Epithelial cell of prostate (primary cell): ENCODE measurements at places on chromosomes 12 and 14.

DNA sequence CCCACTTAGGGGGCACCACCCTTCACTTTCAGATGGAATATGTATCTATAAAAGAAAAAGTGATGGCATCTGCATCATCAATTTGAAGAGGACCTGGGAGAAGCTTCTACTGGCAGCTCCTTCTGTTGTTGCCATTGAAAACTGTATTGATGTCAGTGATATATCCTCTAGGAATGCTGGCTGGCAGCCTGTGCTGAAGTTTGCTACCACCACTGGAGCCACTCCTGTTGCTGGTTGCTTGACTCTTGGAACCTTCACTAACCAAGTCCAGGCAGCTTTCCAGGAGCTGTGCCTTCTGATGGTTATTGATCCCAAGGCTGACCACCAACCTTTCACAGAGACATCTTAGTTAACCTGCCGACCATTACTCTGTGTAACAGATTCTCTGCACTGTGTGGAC, 44.7 kb downstream of the RIMKLB start:
- DNase-seq = peak; percentile 16

GRCh38 chr12:48419116-48419935, 53.0 kb upstream of the ANP32D start:
- DNase-seq = no peak

DNA sequence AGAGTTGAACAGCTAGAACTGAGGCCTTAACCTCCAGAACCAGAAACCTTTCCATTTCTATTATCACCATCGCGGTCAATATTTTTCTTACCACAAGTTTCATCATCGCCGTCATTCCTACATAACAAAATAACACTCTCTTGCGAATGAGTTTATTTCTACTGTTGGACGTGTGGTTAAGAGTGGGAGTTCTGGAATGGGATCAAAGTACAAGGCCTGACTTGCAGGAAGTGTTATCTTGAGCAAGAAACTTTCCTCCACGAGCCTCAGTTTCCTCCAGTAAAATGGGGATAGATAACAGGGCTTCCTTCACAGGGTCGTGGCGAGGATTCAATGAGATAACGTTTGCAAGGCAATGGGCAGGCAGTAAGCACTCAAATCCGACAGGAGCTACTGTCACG, 652 bp downstream of the SART3 start:
- DNase-seq = no peak

DNA sequence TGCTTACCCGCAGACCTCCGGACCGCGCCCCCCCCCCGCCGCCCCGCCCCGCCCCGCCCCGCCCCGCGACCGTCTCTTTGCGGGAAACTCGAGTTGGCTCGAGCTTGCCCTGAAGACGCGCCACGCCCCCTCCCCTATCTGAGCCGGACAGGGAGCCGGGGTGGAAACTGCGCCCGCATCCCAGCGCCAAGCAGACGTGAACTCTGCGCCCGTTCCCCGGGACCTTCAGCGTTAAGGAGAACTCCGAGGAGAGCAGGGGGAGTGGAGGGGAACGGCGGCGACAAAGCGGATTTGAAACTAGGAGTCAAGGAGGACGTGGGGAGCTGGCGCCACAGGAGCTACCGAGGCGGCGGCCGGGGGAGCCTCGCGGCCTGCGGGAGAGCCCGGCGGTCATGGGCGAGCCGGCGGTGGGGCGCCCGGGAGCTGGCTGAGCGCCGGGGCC, at the start of gene KCNK13:
KCNK13 (plus strand) TSS at position 310 of the 442 bp plus-strand sequence. CDS start 212 bp downstream, outside the sequence.
- no peak for DNase-seq

DNA sequence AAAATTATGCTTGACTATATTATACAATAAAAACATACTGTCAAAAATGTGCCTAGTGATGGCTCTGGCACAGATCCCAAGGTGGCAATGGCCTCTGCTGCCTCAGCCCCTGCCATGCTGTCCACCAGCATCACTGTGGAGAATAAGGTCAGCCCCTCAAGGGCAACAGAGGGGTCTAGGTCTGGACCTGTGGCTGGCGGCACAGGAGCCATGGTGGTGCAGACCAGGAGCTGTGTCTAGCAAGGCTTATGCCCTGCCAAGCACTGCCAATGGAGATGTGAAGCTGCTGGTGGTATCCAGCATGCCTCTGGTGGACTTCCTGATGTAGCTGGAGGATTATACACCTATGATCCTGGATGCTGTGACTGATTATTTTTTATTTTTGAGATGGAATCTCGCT, 125.9 kb downstream of the DENND5B start:
- no peak for DNase-seq

DNA sequence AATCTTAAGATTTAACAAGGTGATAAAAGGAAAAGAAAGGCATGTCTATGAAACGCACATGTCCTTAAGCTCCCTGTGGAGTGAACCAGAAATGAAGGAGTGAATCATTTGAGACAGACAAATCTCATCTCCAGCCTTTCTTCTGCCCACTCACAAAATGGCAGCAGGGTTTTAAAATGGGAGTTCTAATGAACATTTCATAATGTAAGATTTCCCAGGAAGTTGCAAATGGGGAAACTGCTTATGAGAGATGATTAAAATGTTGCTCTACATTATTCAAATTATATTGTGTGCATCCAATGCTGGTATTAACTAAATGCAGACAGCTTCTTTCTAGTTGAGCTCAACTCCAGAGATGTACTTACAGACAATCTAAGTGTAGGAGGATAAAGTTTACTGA, 76.7 kb downstream of the BCAT1 start:
- no peak for DNase-seq

- no peak for DNase-seq
Measured at GRCh38 chr12:117437516-117438255, 76.3 kb upstream of the NOS1 start.
